ENCODE measurements at places on chromosomes 12 and 14. TPM values are rescaled to one million over a fixed set of nuclear protein-coding genes. Genes with fewer than 3 reads are reported as not detected.

Gene PLEKHA5
- total RNA-seq, result 0.11 TPM

Gene TCL1B
- 1.2 TPM for total RNA-seq

Gene EXOC3L4
- total RNA-seq, result not detected

Gene PTPN21
- 0.10 TPM for total RNA-seq

Gene GLT8D2
- not detected for total RNA-seq

Gene AQP2
- total RNA-seq, result not detected

Gene ADCY6
- total RNA-seq, result 0.60 TPM

Gene CISTR
- total RNA-seq, result not detected

Gene PAPOLA
- total RNA-seq, result 255 TPM

Gene BRI3BP
- 14.5 TPM for total RNA-seq

Gene LRRC43
- not detected for total RNA-seq

Gene FGD6
- 3.7 TPM for total RNA-seq

Gene DAAM1
- total RNA-seq, result 38.7 TPM

Gene RBM25
- 123 TPM for total RNA-seq

Gene C14orf39
- total RNA-seq, result not detected

Gene RD3L
- not detected for total RNA-seq

Gene MYBPC1
- not detected for total RNA-seq

Gene CCDC38
- 0.42 TPM for total RNA-seq

Gene FAM161B
- total RNA-seq, result 2.3 TPM

Gene TAS2R31
- total RNA-seq, result 5.3 TPM

Gene HOXC12
- not detected for total RNA-seq

Gene KRT73
- not detected for total RNA-seq

Gene EML5
- 3.8 TPM for total RNA-seq

Gene TAS2R9
- not detected for total RNA-seq

Gene LTB4R
- total RNA-seq, result 8.2 TPM

Gene ZNF410
- 64.7 TPM for total RNA-seq

Gene PLEK2
- not detected for total RNA-seq

Gene CLEC2A
- total RNA-seq, result not detected

Gene ZDHHC22
- not detected for total RNA-seq

Gene RPGRIP1
- total RNA-seq, result not detected

Gene LUM
- total RNA-seq, result not detected
